LHCN-M2 (cell line): ENCODE measurements at places on chromosomes 11 and 22. TPM values are rescaled to one million over a fixed set of nuclear protein-coding genes. Genes with fewer than 3 reads are reported as not detected.

The ARVCF gene
- 4.5 and 6.4 TPM in 2 replicates for total RNA-seq

DNA sequence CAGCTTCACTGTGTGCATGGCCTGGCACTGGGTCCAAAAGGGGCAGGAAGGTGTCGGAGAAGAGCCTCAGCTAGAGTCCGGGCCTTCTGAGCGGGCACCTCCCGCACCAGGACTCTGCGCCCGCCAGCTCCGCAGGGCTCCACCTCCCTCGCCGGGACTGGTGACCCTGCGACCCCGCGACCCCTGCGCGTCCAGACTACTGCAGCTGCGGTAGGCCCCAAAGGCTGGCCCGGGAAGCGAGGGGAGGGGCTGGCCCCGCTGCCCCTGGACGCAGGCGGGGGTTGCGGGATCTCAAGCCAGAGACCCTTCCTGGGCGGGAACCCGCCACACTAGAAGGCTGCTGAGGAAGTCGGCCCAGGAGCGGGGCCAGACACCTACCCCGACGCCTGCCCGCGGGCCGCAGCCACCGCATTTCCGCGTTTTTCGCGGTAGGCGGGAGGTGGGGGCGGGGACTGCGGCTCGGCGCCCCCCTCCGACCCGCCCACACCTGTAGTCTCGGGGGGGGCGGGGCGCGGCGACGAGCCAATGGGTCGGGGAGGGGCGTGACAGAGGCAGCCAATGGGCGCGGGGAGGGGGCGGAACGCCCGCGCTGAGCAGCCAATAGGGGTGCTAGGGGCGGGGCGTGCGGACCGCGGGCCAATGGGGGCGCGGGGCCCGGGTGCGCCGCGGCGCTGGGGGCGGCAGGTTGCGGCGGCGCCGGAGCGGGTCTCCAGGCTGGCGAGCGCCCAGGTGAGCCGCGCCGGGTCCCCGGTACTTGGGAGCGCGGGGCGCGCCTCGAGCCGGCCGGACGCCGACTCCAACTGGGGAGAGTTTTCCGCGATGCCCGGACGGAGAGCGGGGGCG lies at the start of the genes LMNTD2 and RASSF7:
Gene LMNTD2, minus strand, starts transcription at position 434 of the 843 bp plus-strand sequence. Its CDS starts 22 bp downstream, at position 412.
Gene RASSF7, plus strand, starts transcription at position 666 of the 843 bp plus-strand sequence. CDS start 799 bp downstream, outside the sequence.
- DNase-seq, result peak; percentile 59

The MED19 gene
- 27.2 and 35.0 TPM in 2 replicates for total RNA-seq

The SCUBE2 gene
- total RNA-seq, result 0.06 and 0.11 TPM in 2 replicates

The INPP5J gene
- total RNA-seq, result 0.06 TPM in 2 replicates

DNA sequence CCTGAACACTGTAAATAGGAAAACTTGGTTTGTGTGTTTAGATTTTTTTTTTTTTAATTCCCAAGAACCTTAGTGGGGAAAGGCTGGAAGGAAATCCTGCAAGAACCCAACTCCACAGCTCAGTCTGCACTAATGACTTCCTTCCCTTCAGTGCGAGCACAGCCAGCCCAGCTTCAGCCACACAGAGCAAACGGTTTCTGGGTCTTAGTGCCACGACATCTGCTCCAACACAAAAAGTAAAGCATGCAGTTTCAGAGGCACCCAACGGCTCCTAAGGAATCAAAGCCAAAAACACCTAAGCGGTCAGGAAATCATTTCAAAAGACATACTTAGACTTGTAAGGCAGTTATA lies 236.1 kb downstream of the TTC28 start:
- peak; percentile 74 for DNase-seq

GRCh38 chr11:74235121-74235520 lies 64.0 kb downstream of the PPME1 start:
- no peak for DNase-seq

DNA sequence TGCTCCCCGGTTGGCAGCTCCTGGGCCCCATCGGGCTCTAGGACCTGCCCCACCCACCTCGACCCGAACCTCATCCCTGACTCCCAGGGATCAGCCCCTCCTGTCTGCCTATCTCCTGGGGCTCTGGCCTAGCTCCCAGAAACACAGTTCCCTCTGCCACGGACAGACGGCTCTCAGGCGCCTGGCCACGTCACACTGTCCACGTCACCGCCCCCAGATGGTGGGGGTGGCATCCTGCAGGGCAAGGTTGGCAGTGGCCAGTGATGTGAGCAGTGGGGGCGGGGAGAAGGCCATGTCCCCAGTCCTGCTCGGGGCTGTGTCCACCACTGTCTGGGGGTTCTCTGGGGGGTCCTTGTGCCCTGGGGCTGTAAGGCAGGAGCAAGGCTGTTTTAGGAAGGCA lies 29.2 kb downstream of the SYT7 start:
- peak; percentile 54 for DNase-seq

The TP53AIP1 gene
- total RNA-seq, result not detected in 2 replicates

The SCARF2 gene
- total RNA-seq, result 13.3 and 18.0 TPM in 2 replicates

GRCh38 chr11:2272228-2272945 lies 2.0 kb upstream of the ASCL2 start:
- no peak for DNase-seq

DNA sequence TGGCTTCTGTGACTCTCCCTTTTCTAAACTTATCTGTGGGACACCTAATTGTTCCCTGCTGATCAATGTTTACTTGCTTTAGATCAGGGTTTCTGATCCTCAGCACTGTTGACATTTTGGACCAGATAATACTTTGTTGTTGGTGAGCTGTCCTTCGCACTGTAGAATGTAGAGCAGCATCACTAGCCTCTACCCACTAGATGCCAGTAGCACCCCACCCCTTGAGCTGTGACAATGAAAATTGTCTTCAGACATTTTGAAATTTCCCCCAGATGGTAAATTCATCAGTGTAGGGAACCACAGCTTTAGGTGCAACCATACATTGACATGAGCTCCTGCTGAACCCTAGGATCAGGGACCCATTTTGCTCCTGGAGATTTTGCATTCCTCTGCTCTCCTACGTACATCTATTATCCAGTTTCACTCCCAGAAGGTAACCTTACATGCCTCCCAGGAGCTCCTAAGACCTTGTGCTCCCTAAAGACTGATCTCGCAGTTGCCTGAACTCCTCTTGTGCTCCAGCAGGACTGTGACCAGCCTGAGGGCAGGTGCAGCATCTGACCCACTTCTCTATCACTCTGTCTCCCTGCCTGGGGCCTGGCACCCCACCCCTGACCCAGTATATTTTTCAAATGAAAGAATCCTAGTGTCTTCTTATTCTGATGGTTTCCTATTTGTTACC lies 107.8 kb downstream of the FAR1 start:
- peak; percentile 2 for DNase-seq
